Stimulated activated CD4-positive, alpha-beta T cell treated with anti-CD3 and anti-CD28 coated beads, Interleukin-1b, Interleukin-23, amount 100 ng/mL, for 4 hours (primary cell): ENCODE measurements at places on chromosomes 16 and 17.
A peak's percentile ranks its signal among the peaks of the same experiment; 100 is the strongest.

- DNase-seq: no peak
These were observed 2.9 kb downstream of the KRT28 start for GRCh38 chr17:40796846-40797245.

DNA sequence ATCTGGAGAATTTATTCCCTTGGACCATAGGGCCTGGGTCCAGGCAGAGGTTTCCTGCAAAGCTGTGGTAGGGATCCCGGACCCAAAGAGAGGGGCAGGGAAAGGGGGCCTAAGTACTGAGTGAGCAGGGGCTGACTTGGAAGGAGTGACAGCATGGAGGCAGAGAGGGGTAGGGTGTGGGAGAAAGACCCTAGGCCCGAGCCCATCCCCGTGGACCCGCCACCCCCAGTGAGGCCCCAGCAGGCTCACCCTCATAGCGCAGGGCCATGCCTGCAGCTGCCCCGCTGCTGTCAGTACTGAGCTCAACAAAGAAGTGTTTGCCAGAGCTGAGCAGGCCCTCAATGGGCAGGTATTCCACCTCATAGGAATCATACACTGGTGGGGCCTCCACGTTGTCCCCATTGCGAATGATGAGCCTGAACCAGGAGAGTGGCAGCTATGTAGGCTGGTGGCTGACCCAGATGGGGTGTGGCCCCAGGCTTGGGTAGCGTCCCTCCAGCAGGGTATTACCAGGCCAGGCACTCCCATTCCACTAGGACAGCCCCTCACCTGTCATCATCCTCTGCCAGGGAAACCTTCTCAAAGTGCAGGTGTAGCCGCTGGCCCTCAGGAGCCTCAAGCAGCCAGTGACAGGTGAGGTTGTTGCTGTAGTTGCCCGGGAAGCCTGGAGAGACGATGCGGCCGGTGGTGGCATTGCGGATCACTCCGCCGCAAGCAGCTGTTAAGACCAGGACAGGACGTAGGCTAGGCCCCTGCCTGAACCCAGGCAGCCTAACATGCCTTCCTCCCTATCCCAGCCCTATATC lies 9.1 kb upstream of the PHF12 start:
- no peak for DNase-seq

DNA sequence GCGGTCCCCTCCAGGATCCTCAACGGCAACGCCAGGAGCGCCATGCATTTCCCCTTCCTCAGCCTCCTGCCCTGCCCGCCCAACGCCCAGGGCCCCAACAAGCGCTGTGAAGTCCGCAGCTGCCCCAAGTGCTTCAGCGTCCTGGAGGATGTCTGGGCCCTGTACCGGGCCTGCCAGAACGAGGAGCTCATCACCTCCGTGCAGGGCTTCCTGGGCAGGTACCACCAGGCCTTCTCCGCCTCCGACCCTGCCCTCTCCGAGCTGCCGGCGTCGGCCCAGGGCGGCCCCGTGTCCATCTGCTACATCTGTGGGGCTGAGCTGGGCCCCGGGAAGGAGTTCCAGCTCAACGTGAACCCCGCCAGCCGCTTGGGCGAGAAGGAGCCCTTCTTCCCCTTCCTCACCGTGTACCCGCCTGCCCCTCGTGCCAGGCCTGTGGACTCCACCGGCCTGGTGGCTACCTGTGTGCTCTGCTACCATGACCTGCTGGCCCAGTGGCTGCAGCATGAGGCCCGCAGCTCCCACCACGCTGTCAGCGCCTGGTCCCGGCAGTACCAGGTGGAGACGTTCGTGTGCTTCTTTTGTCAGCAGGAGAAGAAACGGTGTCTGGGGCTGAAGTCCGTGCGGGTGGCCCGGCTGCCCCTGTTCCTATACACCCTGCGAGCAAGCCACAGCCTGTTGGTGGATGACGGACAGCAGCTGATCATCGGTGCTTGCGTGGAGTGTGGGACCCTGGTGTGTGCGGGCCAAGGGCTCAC lies 58.9 kb upstream of the CIBAR2 start:
- DNase-seq: no peak

DNA sequence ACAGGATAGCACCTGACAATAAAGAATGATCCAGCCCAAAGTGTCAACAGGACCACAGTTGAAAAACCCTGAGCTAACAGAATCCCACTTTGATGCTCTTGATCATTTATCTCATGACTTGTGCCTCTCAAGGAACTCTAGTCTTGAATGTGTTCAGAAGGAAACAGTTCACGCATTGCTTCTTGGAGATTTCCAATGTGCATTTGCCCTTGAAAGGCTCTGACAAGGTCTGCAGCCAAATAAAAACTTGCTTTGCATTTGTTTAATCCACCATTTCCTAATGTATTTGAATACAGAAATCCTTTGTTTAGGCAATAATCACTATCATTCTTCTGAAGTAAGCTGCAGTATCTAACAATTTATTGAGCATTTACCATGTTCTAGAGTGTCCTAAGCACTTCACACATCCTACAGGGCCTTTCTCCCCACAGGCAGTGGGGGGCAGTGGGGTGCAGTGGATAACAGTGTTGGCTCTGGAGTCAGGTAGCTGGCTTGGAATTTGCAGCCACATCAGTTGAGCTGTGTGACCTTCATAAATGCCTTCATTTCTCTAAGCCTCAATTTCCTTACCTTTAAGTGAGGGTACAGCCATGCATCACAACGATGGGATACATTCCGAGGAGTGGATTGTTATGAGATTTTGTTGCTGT lies 239.7 kb downstream of the XYLT1 start:
- DNase-seq: no peak

- DNase-seq: peak; percentile 50
These were observed 56.6 kb upstream of the GSE1 start for GRCh38 chr16:85556456-85557082.

GRCh38 chr17:8225813-8226535 lies 15.6 kb upstream of the AURKB start:
- DNase-seq: peak; percentile 61

DNA sequence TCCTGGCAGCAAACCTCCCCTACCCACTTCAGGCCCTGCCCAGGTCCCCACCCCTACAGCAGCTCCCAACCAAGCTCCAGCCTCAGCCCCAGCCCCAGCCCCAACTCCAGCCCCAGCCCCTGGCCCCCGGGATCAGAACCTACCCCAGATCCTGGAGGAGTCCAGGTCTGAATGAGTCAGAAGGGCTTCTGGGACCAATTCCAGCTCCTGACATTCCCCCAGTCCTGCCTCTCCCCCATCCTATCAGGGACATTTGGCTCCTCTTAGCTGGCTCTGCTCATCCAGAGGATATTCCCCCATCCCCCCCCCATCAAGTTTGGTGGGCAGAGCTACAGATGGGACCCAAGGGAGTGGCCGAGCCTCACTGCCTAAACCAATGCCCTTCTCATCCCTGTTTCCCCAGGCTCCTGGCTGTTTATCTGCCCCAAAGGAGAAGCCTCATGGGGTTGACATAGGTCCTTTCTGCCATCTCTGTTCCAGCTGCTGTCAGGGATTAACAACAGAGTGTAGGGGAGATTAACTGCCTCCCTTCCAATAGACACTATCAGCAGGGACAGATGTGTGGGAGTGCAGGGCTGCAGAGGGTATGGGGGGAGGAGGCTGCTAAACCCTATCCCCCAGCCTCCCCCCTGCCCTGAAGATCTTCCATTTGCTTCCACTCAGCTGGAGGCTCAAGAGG lies 16.5 kb downstream of the CNTNAP1 start:
- no peak for DNase-seq
